Dermis blood vessel endothelial cell (primary cell): ENCODE measurements at places on chromosomes 5 and 9. TPM values are rescaled to one million over a fixed set of nuclear protein-coding genes. Genes with fewer than 3 reads are reported as not detected.

DNA sequence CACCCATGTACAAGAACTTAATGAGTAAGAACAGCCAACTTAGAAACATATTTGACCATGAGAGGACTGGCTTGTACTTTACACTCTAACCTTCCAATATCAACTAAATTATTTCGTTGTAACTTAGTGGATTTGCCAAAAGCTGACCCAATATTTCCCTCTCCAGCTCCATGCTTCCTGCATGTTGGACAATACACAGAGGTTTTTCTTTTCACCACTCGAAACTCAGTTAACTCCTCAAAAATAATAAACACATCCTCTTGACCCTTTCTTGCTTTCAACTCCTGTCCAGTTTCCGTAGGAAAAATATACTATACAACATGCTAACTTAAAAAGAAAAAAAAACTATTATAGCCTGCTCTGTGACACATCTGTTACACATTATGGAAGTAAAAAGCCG lies 188.9 kb downstream of the MPDZ start:
- peak; percentile 33 for DNase-seq

- peak; percentile 63 for DNase-seq
Observed at GRCh38 chr5:61330341-61330844, 1.7 kb upstream of the ZSWIM6 start.

DNA sequence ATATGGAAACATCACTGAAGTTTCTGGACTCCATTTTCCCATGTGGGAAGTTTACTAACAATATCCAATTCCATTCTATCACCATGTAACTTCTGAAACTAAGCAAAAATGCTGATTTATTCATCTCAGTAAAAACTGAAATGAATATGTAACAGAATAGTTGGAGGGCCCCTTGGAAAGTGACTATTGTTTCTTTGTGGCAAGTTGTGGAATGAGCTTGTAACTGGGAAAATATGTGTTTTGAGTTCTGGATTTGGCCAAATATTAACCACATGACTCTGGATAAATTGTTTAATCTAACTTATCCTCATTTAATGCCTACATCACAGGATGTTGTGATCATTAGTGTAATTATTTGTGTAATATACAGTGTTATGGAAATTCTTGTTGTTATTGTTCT lies 619.3 kb downstream of the TLE4 start:
- no peak for DNase-seq

Gene FOXD4
- 0.05 and 0.17 TPM in 2 replicates for total RNA-seq

- no peak for DNase-seq
Observed at GRCh38 chr5:98524773-98525172, 248.7 kb upstream of the RGMB start.

DNA sequence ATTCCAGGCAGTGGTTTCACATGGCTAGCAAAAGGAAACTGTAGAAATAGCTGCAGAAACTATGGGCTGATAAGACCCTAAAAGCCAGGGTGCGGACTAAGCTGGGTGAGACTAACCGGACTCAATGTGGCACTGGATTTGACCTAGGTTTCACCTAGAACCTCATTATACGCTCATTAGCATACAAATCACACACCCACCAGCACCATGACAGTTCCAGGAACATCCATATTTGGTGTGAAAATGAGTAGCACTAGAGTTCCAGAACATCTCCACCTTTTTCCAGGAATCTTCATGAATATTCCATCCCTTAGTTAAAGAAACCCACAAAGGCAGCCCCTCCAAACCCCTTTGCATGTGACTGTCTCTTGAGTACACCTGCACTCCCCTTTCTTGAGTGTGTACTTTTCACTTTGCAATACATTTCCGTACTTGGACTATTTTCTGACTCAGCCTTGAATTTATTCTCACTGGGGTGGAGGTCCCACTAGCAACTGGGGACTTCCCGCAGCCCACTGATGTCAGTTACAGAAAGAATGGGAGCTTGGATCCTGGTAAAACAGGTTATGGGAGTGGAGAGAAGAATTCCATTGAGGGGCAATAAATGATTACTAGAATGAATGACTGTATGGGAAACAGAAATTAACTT lies 58.0 kb upstream of the SPATA31C2 start:
- no peak for DNase-seq

GRCh38 chr5:35477911-35478310 lies 139.8 kb upstream of the SPEF2 start:
- no peak for DNase-seq

Gene CCDC152
- 0.51 and 0.74 TPM in 2 replicates for total RNA-seq

Gene GRXCR2
- not detected in 2 replicates for total RNA-seq

Gene PCDH1
- 94.4 and 162 TPM in 2 replicates for total RNA-seq

Gene PCDHB1
- not detected in 2 replicates for total RNA-seq

DNA sequence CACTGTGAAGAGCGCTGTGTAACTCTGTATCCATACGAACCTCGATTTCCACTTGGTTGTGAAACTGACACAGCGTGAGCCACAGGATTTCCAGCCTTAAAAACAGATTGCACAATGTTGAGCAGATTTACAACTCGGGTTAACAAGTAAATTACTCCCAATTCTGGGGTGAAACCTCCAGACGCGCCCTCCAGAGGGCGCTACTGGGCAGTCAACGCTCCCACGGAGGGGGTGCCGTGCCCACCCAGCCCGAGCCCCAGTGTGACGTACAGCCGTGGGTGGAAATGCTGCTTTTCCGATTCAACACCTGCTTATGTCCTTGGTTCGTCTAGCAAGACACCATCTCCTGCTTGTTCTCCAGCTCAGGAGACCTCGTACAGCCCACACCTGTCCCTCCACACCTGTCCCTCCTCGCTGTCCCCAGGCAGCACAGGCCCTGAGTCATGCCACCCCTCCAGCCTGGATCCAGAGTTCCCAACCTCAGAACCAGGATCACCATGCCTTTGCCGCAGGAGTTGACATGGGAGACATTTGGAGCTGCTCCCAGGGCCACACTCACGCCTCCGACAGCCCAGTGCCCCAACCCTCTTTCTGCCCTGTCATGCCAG lies 34.4 kb upstream of the SLC6A3 start:
- peak; percentile 42 for DNase-seq

- peak; percentile 46 for DNase-seq
Observed at GRCh38 chr9:69745716-69746437, 13.9 kb downstream of the PTAR1 start.

Gene ADRA1B
- total RNA-seq, result 0.34 TPM in 1 of 2 replicates, not detected in the other

- DNase-seq, result no peak
Observed at GRCh38 chr9:36935768-36936497, 98.1 kb downstream of the PAX5 start.

Gene SLC35D2
- 29.2 and 31.1 TPM in 2 replicates for total RNA-seq

DNA sequence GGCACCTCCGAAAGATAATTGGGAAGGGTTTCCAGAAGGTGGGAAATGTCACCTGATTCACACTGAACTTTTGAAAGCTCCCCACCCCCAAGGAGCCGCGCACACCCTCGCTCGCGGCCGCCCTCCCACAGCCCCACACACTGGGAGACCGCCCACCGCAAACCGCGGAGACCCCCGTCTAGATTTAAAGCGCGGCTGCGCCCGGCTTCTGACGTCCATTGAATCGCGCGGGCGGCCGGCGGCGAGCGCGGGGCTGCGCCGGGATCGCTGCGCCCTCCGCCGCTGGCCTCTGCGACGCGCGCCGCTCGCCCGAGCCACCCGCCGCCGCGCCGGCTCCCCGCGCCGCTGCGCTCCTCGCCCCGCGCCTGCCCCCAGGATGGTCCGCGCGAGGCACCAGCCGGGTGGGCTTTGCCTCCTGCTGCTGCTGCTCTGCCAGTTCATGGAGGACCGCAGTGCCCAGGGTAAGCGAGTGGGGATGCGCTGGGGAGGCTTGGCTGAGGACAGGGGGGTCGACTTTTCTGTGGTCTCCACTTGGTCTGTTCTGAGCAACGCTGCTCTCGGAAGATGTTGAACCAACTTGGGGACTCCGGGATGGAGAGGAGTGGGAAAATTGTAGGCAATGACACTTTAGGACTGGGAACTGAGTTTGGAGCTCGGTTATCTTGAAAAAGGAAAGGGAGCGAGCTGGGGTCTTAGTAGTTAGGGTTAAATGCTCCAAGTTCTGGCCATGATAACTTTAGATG lies at the start of gene FST:
Gene FST (plus strand): TSS at position 214 of the 743 bp plus-strand sequence. CDS start 163 bp downstream, at position 377.
- peak; percentile 56 for DNase-seq

DNA sequence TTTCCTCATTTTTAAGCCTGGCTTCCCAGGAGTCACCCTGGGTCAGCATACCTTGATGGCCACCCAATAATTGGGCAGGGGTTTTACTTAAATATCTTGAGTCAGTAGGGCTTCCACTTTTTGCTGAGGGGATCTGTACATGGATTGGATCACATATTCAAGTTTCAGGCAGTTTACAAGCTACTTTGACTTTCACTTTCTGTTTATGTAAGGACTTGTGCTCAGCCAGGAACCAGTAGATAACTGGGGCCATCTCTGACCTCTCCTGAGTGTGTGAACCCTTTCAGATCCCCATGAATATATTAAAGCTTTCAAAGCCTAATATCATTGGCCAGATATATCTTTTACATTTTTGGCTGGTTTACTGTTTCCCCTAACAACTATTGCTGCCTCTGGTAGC lies 45.1 kb downstream of the SLCO6A1 start:
- DNase-seq, result no peak

Gene IL5
- total RNA-seq, result not detected in 2 replicates

Gene MYORG
- total RNA-seq, result 4.9 and 8.0 TPM in 2 replicates

Gene HINT1
- 97.4 and 198 TPM in 2 replicates for total RNA-seq

DNA sequence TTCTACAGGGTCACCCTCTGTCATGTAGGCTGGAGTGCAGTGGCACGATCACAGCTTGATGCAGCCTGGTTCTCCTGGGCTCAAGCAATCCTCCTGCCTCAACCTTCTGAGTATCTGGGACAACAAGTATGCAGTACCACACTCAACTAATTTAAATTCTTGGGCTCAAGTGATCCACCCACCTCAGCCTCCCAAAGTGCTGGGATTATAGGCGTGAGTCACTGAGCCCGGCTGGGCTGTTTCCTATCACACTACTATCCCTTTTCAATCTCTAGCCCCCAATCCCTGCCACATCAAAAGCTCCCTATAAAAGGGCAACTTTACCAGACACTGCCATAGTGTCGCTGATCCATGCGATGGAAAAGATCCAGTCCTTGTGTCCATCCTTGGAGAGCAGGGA lies 20.4 kb downstream of the DCAF12 start:
- no peak for DNase-seq

- no peak for DNase-seq
Observed at GRCh38 chr5:176187276-176188062, 50.8 kb upstream of the SIMC1 start.

DNA sequence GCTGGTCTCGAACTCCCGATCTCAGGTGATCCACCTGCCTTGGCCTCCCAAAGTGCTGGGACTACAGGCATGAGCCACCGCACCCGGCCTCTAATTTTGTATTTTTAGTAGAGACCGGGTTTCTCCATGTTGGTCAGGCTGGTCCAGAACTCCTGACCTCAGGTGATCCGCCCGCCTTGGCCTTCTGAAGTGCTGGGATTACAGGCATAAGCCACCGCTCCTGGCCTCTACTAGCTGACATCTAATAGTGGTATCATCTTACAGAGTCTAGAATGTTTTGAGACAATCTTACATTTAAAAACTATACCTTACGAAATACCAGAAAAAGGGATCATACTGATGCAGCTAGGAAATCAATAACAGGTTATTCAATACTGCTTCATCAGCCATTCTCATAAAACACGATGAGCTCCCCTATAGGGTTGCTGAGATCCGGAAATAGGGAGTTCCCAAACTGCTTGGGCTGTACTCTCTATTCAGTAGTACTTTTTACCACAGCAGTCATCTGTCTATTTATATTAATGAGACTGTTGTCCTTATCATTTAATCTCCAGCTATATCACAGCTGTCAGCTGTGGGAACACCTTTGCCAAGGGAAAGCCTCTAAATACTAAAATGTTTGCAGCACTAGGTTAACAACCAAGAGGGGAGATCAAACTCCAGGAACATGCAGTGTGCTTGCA lies 8.1 kb upstream of the UBE2D2 start:
- DNase-seq, result no peak

DNA sequence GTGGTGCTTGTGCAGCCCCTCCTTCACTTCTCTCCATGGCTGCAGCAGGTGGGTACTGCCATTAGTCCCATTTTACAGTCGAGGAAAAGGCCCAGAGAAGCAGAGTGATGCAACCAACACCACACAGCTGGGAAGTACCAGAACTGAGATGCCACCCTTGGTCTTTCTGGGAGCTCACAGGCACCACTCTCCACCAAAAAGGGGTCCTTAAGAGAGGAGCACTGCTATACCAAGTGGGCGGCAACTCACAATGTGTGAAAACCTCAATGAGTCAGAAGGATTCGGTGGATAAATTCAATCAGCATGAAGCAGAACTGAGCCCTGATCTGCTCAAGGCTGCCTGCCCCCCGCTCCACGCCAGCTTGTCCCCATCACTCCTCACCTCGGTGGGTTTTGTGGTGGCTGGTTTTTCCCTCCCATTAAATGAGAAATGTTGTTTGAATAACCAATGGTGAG lies 213.7 kb downstream of the FSTL4 start:
- DNase-seq, result no peak

Gene STPG3
- 0.34 TPM in 1 of 2 replicates, not detected in the other for total RNA-seq

- DNase-seq, result no peak
Observed at GRCh38 chr5:147751-148150, 43.5 kb upstream of the LRRC14B start.

- no peak for DNase-seq
Observed at GRCh38 chr5:147065071-147065470, 169.8 kb upstream of the STK32A start.

- no peak for DNase-seq
Observed at GRCh38 chr9:106956971-106957370, 94.0 kb downstream of the ZNF462 start.

Gene SPEF2
- 0.79 and 1.2 TPM in 2 replicates for total RNA-seq

Gene MYMK
- total RNA-seq, result not detected in 2 replicates
